Spinal cord (tissue), 10 donors: ENCODE measurements at places on chromosomes 2 and 18. TPM values are rescaled to one million over a fixed set of nuclear protein-coding genes. Genes with fewer than 3 reads are reported as not detected.

SERPINB10 gene
- polyA plus RNA-seq: not detected

MROH2A gene
- not detected for polyA plus RNA-seq

MERTK gene
- polyA plus RNA-seq: 16.8 TPM

RHBDD1 gene
- 16.8 TPM for polyA plus RNA-seq

FAM110C gene
- 7.6 TPM for polyA plus RNA-seq

C2orf80 gene
- 31.0 TPM for polyA plus RNA-seq

SLC39A10 gene
- 84.6 TPM for polyA plus RNA-seq
